ENCODE measurements at places on chromosomes 2 and 18. TPM values are rescaled to one million over a fixed set of nuclear protein-coding genes. Genes with fewer than 3 reads are reported as not detected.

DNA sequence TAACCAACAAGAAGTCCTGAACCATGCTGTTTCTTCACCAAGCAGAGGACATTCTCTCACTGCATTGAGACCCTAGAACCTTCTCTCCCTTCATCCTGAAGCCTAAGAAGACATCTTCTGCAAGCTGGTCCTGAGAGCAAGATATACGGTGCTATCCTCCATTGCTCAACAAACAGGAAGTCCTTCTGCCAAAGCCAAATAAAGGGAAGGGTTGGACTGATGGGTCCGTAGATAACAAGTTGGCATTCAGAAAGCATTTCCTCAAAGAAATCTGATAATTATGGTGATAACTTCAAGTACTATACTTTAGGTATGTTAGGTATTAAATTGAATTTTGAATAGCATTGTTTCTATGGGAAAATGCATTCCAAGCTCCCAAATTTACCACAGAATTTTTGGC lies 23.3 kb downstream of the GRB14 start:
- DNase-seq, result no peak

The CYP26B1 gene
- 3.6 TPM for total RNA-seq

GRCh38 chr18:76495006-76495370 lies at the start of gene ZNF516:
TSS of gene ZNF516 (minus strand) at chr18:76495242. CDS start at chr18:76443054, 52,188 bp downstream.
- DNase-seq, result no peak

GRCh38 chr18:22830511-22830910 lies 102.6 kb upstream of the RBBP8 start:
- DNase-seq, result no peak

- no peak for DNase-seq
These were observed 1.4 kb upstream of the TGOLN2 start for GRCh38 chr2:85329181-85329651.

DNA sequence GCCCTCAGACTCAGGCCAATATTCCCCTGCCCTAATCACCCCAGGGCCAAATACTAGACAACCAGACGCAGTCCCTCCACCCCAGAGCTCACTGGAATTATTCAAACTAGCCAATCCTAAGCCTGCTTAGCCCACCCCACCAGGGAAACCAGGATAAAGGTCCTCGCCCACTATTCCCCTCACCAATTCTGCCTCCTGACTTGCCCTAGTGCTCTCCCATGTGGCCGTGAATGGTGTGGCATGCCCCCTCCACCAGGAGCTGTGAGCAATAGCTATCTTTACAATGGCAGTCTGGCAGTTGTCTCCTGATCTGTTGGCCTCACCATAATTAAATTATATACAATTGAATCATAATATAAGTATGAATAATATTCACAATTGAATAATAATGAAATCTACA lies 42.3 kb downstream of the FAM124B start:
- DNase-seq, result peak; percentile 50

Data from esophagus muscularis mucosa (tissue), 4 donors.